Stimulated activated CD4-positive, alpha-beta T cell treated with anti-CD3 and anti-CD28 coated beads, Interleukin-1b, Interleukin-23, amount 100 ng/mL, for 1 hour (primary cell): ENCODE measurements at places on chromosomes 5 and 9.

DNA sequence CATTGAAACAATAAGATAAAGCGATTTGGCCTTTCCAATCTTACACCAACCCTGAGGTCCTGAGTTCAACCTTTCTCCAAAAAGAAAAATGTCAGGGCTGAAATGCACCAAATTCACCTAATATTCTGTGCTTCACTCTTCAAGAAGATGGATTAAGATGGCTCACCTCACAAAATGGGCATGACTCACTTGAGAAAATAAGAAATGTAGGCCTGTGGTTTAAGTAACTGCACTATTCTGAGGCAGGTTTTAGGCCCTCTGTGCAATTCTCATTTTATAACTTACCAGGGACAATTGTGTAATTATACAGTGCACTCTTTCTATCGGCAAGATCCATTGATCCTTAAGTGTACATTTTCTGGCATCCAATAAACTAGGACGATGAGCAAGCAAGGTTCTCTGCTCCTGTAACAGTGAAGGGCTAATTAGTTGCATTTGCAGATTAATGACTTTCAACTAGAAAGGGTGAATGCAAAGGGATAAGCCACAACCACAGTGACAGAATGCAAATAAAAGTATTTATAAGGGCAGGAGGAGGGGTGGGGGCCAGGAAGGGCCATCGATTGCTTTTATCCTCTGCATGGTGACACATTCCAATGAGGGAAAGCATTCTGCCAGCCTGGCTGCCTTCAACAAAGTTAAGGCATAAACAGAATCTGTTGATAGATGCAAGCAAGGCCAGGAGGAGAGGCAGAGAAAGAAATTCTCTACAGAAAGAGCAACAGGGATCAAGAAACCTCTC lies 214.5 kb downstream of the CAAP1 start:
- no peak for DNase-seq

GRCh38 chr5:2611659-2612058 lies 139.8 kb downstream of the IRX2 start:
- no peak for DNase-seq

DNA sequence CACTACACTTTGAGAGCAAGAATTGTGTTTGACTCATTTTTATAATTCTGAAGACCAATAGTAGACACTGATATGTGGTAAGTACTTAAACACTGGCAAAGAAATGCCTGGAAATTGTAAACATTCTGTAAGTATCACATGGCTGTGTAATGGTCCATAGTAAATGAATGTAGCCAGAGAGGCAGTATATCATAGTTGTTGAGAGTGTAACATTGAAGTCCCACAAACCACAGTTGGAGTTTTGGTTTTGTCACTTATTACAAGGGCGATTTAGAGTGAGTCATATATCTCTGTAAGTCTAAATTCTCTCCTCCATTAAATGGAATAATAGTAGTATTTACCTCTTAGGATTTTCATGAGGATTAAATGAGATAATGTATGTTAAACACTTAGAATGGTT lies 181.1 kb upstream of the MEF2C start:
- DNase-seq: no peak

GRCh38 chr5:56481428-56482357 lies 248.6 kb upstream of the ANKRD55 start:
- no peak for DNase-seq

GRCh38 chr5:175816348-175816747 lies 55.0 kb upstream of the CPLX2 start:
- DNase-seq: no peak

GRCh38 chr9:87465816-87466215 lies 31.9 kb upstream of the DAPK1 start:
- DNase-seq: no peak

DNA sequence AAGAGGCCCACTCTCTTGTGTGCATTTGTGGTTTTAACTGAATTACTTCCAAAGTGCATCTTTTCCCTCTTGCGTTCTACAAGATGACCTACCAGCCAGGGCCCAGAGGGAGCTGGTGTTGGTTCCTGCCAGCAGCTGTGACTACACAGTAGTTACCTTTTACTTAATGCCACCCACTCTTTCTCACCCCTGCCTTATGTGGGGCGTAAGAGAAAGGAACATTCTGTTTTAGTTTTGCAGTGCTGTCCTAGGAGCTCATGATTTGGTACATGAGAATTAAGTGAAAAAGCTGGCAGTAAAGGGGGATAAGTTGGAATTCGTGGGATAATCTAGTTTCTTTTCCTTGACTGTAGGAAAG lies 45.4 kb downstream of the RCL1 start:
- DNase-seq: no peak
